ENCODE measurements at places on chromosomes 5 and 9. TPM values are rescaled to one million over a fixed set of nuclear protein-coding genes. Genes with fewer than 3 reads are reported as not detected.

Gene SCGB3A2
- total RNA-seq: not detected

Gene PCDHA7
- total RNA-seq: not detected

Gene C9orf153
- 0.56 TPM for total RNA-seq

Gene LAMC3
- not detected for total RNA-seq

Gene SLC38A9
- total RNA-seq: 10.7 TPM

Gene EXD3
- total RNA-seq: 7.6 TPM

Gene TLX3
- total RNA-seq: not detected

Gene CCDC171
- 0.16 TPM for total RNA-seq

Gene COL27A1
- total RNA-seq: 14.5 TPM

Gene HEMGN
- total RNA-seq: not detected

Gene LRRC19
- not detected for total RNA-seq

Gene PCDHGA3
- total RNA-seq: not detected

Gene GADD45G
- total RNA-seq: 1.3 TPM

Gene KIF4B
- not detected for total RNA-seq

Gene NIM1K
- total RNA-seq: not detected

Gene SPATA31A7
- not detected for total RNA-seq

Gene LCN12
- 0.58 TPM for total RNA-seq

Gene RPL37
- 2,122 TPM for total RNA-seq

Gene CCL19
- not detected for total RNA-seq

Gene SPATA31A3
- total RNA-seq: not detected

Gene IRX2
- 23.1 TPM for total RNA-seq

Gene PPP3R2
- not detected for total RNA-seq

Gene OR1Q1
- not detected for total RNA-seq

Gene PLCXD3
- not detected for total RNA-seq

Gene DBH
- not detected for total RNA-seq

Gene AP3B1
- total RNA-seq: 14.7 TPM

Gene GPR21
- total RNA-seq: not detected

Gene OLFM1
- total RNA-seq: not detected

Gene ENTPD2
- total RNA-seq: 2.7 TPM

Gene CATSPER3
- not detected for total RNA-seq

Gene WDR31
- total RNA-seq: 0.74 TPM

Gene GFI1B
- not detected for total RNA-seq

Gene EIF4EBP3
- 3.0 TPM for total RNA-seq

Data from HT-29 (cell line).